M059J (cell line): ENCODE measurements at places on chromosomes 7 and 10.

GRCh38 chr10:132229834-132230556, 43.2 kb downstream of the DPYSL4 start:
- DNase-seq = no peak

DNA sequence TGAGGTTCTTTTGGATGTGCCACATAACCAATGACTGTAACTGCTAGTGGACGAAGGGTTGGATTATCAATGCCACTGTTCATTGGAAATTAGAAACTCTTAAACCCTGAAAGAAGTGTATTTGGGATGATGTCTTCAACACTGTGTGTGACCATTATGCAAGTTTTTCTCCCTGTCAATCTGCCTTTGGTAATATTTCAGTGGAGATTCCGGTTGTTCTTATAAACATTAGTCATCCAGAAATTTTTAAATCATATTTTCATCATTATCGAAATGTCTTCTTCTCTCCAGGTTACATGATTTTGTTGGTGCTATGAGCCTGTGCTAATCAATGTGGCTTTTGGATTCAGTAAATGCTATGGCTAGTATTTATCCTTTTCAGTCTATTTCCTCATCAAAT, 61.7 kb upstream of the KLF6 start:
- no peak for DNase-seq

GRCh38 chr10:72223743-72224101, 7.6 kb upstream of the ASCC1 start:
- no peak for DNase-seq

GRCh38 chr10:103660364-103661197, 167.1 kb downstream of the NEURL1 start:
- peak; percentile 39 for DNase-seq

- peak; percentile 22 for DNase-seq
Observed at GRCh38 chr7:21568762-21569161, 25.9 kb downstream of the DNAH11 start.

- DNase-seq = peak; percentile 12
Observed at GRCh38 chr7:108308903-108309302, 147.3 kb downstream of the NRCAM start.

GRCh38 chr7:156120552-156120951, 308.3 kb upstream of the SHH start:
- no peak for DNase-seq

GRCh38 chr7:149500910-149501309, 3.3 kb upstream of the ZNF746 start:
- no peak for DNase-seq

- no peak for DNase-seq
Observed at GRCh38 chr10:60031183-60031582, 124.8 kb upstream of the CCDC6 start.

DNA sequence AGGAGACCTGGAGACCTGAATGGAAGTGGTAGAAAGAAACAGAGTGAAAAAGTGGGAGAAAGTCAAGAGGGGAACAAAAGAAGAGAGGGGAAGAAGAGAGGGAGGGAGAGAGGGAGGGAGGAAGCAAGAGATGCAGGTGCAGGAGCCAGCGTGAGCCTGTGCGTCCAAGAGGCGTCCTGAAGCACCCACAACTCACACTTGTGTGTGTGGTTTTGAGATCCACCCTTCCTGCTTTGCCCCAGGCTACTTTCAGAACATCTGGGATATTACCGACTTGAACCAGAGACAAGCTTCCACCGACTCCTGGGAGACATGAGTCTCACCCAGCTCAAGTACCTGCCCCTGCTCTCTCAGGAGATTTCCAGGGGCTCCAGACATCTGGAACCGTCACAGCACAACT, 9.8 kb downstream of the AFAP1L2 start:
- no peak for DNase-seq

GRCh38 chr10:49508654-49509053, 30.3 kb downstream of the ERCC6 start:
- DNase-seq = no peak

DNA sequence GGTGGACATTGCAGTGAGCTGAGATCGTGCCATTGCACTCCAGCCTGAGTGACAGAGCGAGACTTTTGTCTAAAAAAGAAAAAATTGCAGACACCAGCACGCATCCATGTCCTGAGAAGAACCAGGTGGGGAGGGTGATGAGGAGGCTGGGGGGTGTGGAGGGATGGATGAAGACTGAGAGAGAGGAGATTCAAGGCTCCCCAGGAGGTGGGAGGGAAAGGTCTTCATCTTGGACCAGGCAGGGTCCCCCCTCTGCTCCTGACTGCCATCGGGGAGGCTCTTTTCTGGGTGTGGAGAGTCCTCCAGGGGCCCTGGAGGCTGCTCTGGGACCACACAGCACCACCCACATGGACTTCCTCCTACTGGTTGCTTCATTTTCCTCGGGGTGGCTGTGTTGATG, 1.5 kb downstream of the SCART1 start:
- no peak for DNase-seq

DNA sequence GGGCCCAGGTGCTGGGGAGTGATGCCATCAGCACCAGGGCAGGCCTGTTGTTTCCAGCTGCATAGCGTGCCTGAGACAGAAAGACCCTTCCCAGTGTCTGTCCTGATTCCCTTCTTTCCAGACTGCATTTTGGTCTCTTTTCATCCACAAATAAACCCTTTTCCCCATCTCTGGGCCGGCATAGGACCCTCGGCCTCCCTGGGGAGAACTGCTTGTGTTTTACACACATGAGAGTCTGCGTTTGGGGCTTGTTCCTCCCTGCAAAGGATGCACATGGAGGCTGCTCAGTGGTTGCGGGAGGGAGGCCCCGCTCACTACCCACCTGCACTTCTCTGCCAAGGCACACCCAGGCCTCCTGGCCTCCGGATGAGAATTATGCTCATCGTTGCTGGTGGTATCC, 5.8 kb upstream of the MMP21 start:
- no peak for DNase-seq

DNA sequence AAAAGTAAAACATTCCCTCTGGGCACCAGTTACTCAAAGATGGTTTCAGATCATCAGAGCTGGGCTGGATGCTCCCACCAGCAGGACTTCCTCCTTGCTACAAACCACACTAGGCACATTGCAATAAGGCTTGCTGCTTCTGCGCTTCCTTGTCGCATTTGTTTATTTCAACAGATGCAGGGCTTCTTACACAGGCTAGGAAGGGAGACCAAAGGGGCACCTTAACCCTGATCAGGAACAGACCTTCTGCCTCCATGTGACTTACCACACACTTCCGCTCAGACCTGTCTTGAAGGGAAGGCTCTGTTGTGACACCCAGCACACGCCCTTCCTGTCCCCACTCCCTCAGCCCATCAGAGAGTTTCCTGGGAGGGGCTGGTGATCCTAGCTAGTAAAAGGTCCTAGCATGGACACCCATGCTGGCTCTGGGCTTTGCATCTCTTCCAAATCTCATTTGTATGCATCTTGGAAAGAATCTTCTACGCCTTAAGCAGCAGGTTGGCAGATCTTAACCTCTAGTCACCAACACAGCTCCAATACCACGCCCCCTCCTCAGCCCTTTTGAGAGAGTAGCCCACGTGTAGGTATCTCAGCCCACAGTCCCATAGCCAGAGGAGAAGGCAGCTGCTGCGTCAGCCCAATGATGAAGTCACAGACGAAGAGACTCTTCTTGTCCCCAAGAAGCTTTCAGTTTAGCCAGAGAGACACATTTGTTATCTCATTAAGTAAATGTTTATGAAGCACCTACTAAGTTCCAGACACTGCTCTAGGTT, 47.1 kb upstream of the SVIL start:
- DNase-seq = no peak

GRCh38 chr7:132076301-132077035, 499.8 kb downstream of the PLXNA4 start:
- no peak for DNase-seq

GRCh38 chr7:32077806-32078205, 7.6 kb upstream of the PDE1C start:
- no peak for DNase-seq

DNA sequence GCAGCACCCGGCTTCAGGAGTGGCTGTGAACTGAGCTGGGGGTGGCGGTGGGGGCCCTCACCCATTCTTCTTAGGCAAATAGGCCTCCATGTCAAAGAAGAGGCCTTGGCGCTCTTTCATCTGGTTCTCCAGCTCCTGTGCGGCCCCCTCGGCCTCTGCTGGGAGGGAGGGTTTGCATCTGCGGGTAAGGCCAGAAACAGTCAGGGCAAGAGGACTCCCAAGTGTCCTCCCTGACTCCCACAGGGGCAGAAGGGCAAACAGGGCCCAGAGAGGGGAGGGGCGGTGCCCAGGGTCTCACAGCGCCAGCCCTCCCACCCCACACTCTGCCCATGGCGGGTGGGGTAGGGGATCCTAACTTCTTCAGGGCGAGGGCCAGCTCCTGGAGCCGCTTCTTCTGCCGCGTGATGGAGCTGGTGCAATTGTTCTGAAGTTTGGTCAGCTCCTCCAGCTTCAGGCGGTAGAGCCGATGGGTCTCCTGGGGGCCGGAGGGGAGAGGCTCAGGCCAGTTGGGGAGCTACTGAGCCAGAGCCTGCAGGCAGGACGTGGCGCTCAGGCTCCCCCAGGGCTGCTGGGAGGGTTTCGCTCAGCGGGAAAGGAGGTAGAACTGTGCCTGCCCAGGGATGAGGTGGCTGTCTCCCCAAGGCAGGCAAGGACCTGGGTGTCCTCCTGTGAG, 2.2 kb downstream of the TMEM120A start:
- DNase-seq = no peak

GRCh38 chr10:19577807-19578206, 238.4 kb upstream of the PLXDC2 start:
- DNase-seq = no peak

GRCh38 chr10:35225204-35225603, 98.6 kb downstream of the CREM start:
- DNase-seq = no peak
